ENCODE measurements at places on chromosomes 5 and 9.

- H3K27me3 ChIP-seq, result no peaks in the 10 kb centered on the region
- H3K4me1 ChIP-seq, result no peaks in the 10 kb centered on the region
- H3K36me3 ChIP-seq, result no peaks in the 10 kb centered on the region
- H3K4me3 ChIP-seq, result no peak overlapping the region
- no peak for DNase-seq
Observed at GRCh38 chr5:32814620-32815019, 103.5 kb downstream of the NPR3 start.

GRCh38 chr5:1745123-1745795, 54.4 kb downstream of the MRPL36 start:
- no peaks in the 10 kb centered on the region for H3K36me3 ChIP-seq
- no peak overlapping the region for H3K27ac ChIP-seq
- H3K4me1 ChIP-seq, result no peaks in the 10 kb centered on the region
- peaks cover 17% of the 10 kb centered on the region for H3K27me3 ChIP-seq

DNA sequence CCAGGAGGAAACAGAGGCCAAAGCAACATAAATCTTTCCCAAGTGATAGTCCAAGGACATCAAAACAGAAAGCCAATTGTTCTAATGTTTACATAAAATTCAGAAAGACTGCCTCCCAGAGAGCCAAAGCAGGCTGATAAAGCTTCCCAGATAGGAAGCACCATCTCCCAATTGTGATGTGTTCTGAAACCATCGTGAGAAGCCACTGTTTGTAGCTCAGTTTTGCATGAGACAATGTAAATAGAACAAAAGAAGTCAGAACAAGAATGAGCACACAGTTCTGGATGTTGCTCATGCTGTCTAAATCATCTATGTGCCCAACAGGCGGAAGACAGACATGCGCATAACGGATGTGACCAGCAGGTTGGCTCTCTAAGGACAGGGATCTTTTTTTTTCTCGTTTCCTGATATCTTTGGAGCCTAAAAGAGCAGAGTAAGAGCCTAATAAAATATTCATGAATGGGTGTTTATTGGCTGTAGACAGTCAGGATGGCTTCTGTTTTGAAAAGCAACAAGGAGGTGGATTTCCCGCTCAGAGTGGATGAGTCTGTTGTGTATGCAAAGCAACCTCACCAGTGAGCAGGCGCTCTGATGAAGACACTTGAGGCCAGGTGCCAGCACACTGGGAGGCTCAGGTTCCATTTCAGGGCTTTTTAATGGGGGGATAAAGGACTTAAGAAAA, 113.6 kb downstream of the GNA14 start:
- H3K4me1 ChIP-seq, result no peaks in the 10 kb centered on the region
- no peak overlapping the region for H3K27ac ChIP-seq

DNA sequence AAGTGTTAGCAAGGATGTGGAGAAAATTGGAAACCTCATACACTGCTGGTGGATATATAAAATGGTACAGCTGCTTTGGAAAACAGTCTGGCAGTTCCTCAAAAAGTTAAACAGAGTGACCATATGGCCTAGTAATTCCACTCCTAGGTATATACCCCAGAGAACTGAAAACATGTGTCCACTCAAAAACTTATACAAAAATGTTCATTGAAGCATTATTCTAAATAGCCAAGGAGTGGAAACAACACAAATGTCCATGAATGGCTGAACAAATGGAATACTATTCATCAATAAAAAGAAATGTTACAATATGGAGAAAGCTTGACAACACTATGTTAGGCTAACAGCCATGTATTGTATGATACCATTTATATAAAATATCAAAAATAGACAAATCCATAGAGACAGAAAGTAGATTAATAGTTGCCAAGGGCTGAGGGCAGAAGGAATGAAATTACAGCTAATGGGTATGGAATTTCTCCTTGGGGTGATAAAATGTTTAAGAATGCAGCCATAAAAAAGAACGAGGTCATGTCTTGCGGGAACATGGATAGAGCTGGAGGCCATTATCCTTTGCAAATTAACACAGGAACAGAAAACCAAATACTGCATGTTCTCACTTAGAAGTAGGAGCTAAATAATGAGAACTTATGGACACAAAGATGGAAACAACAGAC, 33.6 kb upstream of the FBP1 start:
- no peak overlapping the region for H3K4me3 ChIP-seq
- H3K36me3 ChIP-seq, result no peaks in the 10 kb centered on the region
- no peak overlapping the region for H3K27ac ChIP-seq
- DNase-seq, result no peak
- no peaks in the 10 kb centered on the region for H3K27me3 ChIP-seq
- no peaks in the 10 kb centered on the region for H3K4me1 ChIP-seq

- H3K27me3 ChIP-seq, result no peaks in the 10 kb centered on the region
- H3K4me3 ChIP-seq, result no peak overlapping the region
- no peaks in the 10 kb centered on the region for H3K4me1 ChIP-seq
- no peak overlapping the region for H3K27ac ChIP-seq
Observed at GRCh38 chr5:98108497-98108896, 665.0 kb upstream of the RGMB start.

GRCh38 chr9:15482146-15482545, 28.6 kb downstream of the PSIP1 start:
- H3K4me1 ChIP-seq, result no peaks in the 10 kb centered on the region
- no peak overlapping the region for H3K4me3 ChIP-seq
- no peaks in the 10 kb centered on the region for H3K27me3 ChIP-seq
- DNase-seq, result no peak
- peaks cover 75% of the 10 kb centered on the region for H3K36me3 ChIP-seq
- H3K27ac ChIP-seq, result no peak overlapping the region

DNA sequence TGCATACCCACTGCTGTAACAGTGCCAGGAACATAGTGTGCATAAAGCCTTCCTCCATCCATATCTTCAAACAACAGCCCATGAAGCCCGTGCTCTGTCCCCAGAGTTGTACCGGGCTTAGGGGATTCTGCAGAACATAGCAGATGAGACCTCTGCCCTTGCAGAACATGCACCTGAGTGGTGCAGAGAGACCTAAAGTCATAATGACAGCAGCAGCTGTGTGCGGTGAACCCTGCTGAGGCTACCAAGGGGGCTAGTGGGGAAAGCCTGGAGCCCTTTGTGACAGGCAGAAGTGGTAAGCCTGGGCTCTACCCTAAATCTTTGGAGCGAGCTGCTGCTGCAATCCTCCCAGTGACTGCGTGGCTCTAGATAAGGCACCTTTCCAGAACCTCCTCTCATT, 32.2 kb upstream of the BRD3 start:
- no peak overlapping the region for H3K27ac ChIP-seq
- DNase-seq, result no peak
- no peaks in the 10 kb centered on the region for H3K27me3 ChIP-seq
- H3K4me1 ChIP-seq, result peaks cover 3% of the 10 kb centered on the region
- no peak overlapping the region for H3K4me3 ChIP-seq

DNA sequence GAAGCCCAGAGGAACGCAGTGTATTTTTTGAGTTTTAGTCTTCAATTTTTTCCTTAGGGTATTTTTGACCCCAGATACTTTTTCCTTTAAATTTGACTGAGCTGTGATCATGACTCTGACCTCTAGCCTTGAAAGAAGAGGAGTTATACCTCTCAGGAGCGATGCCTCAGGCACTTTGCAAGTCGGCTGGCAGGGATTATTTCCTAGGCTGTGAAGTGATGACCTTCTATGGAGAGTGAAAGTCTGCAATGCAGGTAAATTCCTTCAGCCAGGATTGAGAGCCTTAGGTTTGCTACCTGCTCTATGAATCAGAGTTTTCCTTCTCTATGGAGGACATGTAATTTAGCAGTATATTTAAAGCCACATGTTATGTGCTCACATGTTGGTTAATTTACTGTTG, 10.8 kb upstream of the NUDT12 start:
- DNase-seq, result no peak
- no peak overlapping the region for H3K4me3 ChIP-seq

DNA sequence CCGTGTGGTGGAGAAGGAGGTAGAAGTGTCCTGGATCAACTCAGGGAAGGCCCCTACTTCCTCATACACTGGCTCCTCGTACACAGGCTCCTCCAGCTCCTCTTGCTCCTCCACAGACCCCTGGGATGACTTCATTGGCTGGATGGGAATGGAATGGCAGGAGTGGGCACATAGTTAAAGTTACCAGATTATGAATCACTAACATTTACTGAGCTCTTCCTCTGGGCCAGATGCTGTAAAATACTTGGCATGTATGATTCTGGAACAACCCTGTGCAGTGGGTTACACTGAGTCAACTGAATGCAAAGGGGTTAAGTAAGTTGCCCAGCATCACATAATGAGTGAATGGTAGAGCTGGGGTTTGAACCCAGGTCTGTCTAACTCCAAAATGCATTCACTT, 3.1 kb upstream of the FCHSD1 start:
- no peaks in the 10 kb centered on the region for H3K36me3 ChIP-seq
- H3K4me1 ChIP-seq, result peaks cover 27% of the 10 kb centered on the region
- no peak overlapping the region for H3K4me3 ChIP-seq
- no peak overlapping the region for H3K27ac ChIP-seq
- no peaks in the 10 kb centered on the region for H3K27me3 ChIP-seq

DNA sequence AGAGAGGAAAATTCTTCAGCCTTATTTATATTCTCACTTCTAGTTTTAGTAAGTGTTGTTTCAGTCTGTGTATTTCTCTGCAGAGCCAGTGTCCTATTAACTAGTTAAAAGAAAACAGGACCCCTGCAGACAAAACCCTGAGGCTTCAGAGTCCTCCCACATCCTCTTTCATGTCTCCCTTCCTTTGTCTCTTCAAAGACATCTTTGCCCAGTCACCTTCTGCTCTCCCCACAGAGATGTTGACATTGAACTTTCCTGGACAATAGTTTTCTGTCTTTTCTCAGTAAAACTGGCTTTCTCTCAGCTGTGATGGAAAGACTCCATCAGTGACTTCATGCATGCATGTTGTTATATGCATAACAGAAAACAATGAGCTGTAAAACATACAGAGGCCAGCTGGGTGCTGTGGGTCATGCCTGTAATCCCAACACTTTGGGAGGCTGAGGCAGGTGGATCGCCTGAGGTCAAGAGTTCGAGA, 20.2 kb downstream of the GRAMD2B start:
- DNase-seq, result no peak
- peaks cover 35% of the 10 kb centered on the region for H3K4me1 ChIP-seq
- H3K4me3 ChIP-seq, result no peak overlapping the region
- no peaks in the 10 kb centered on the region for H3K36me3 ChIP-seq

DNA sequence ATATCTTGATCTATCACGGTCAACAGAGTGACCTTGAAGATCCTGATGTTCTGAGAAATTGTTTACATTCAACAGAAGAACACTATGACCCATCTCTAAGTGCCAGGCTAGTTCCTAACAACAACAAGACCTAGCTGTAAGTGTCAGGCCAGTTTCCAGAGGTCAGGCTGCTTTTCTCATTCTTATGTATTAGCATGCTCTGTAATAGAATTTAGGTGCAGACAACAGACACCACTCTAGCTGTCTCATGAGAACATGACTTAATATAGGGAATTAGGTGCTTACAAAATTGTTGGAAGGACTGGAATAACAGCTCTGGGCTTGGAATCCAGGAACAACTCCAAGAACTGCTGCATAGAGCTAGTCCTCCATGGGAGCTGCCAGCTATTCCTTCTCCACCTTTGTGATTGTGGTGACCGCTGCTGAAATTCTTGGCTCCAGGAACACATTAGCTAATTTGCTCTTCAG, 138.7 kb downstream of the SNX18 start:
- H3K4me3 ChIP-seq, result no peak overlapping the region
- H3K27me3 ChIP-seq, result no peaks in the 10 kb centered on the region
- H3K27ac ChIP-seq, result no peak overlapping the region
- H3K4me1 ChIP-seq, result no peaks in the 10 kb centered on the region
